ENCODE measurements at places on chromosomes 7 and 10. TPM values are rescaled to one million over a fixed set of nuclear protein-coding genes. Genes with fewer than 3 reads are reported as not detected.

The CCT6A gene
- 138 TPM for total RNA-seq

The NKX2-3 gene
- total RNA-seq = not detected

The LIPK gene
- not detected for total RNA-seq

The MMP21 gene
- total RNA-seq = 0.40 TPM

The C10orf105 gene
- 4.6 TPM for total RNA-seq

The PPP1R17 gene
- total RNA-seq = 1.2 TPM

DNA sequence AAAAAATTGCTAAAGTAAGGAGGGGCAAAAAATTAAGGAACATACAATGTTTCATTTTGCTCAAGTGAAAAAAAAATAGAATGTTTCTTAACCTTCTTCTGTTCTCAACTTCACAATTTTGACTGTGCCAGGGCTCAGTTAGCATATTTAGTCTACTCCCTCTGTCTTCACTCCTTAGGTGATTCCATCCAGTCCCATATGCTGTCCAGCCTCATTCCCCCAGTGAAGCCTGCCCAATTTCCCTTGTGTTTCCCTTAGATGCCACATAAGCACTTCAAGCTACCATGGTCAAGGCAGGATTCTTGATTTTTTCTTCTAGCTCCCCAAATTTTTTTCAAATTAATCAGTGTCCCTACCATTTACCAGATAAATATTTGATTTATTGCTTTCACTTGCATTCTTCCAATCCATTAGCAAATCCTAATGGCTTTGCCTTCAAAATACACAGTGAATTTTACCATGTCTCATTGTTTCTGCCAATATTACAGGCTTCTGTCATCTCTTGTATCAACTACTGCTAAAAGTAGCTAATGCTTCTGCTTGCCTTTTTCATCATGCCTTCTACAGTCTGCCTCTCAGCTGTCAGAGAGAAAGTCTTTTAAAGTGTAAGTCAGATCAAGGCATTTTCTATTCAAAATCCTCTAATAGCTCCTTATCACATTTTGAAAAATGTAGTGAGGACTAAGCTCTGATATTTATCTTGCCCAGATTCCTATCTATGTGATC lies 166.8 kb downstream of the MACC1 start:
- H3K4me1 ChIP-seq = no peaks in the 10 kb centered on the region
- DNase-seq = no peak

DNA sequence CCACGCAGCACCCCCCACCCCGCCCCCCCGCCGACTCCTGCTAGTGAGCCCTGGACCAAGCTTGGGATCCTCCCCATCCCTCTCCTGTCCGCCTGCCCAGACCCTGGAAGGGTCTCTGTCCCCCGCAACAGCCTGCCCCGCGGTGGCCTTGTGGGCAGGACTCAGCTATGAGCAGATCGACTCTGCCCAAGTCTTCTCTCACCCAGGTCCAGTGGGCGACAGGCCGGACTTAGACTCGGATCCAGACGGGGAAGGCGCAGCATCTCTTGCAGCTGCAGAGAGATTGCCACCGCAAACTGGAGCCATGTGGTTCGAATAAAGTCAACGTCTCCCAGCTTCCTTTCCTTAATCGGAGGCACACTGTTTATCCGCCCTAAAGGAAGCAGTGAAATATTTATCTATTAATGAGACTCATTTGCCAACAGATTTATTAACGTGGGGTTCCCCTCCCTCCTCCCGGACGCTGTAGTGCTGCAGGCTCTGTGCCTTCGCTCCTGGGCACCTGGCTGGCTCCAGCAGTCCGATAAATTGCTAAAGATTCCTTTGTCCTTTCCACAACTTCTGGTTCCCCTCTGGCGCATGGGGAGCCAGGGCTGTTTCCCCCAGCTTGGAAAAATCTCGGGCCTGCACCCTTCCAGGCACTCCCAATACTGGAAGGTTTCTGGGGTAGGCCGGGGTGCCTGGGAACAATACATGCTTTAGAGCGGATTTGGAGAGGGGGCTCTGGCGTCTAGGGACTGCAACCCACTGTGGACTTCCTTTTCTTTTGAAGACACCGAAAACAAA lies 634 bp upstream of the HOXA7 start:
- H3K36me3 ChIP-seq = peaks cover 17% of the 10 kb centered on the region
- peak overlapping the region; percentile 99 for H3K27ac ChIP-seq
- peaks cover 80% of the 10 kb centered on the region for H3K4me1 ChIP-seq
- no peak for DNase-seq
- peaks cover 11% of the 10 kb centered on the region for H3K27me3 ChIP-seq

- no peak overlapping the region for H3K27ac ChIP-seq
- no peaks in the 10 kb centered on the region for H3K4me1 ChIP-seq
- no peaks in the 10 kb centered on the region for H3K27me3 ChIP-seq
- DNase-seq = no peak
Measured at GRCh38 chr7:16268821-16269768, 152.2 kb downstream of the CRPPA start.

DNA sequence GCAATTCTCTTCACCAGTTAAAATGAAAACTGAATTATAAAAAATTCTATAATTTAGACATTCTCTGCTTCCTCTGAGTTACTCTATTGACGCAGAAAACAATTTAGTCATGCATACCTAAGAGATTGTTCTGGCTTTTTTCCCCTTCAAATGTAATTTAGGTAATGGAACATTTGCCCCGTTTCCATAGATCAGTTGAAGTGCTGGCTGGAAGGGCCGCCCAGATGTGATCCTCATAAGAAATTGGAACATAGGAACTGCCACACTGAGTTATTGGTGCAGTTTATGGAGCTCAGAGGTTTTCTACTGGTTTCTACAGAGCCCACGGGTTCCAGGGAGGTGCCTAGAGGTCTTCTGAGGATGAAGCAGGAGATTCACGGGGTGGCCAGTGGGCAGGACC lies 581.7 kb downstream of the SDK1 start:
- no peak for DNase-seq
- no peak overlapping the region for H3K4me3 ChIP-seq
- peaks cover 12% of the 10 kb centered on the region for H3K4me1 ChIP-seq

GRCh38 chr10:76429368-76430060 lies 998.1 kb downstream of the LRMDA start:
- DNase-seq = peak; percentile 74
- H3K4me3 ChIP-seq = no peak overlapping the region
- no peaks in the 10 kb centered on the region for H3K36me3 ChIP-seq
- H3K4me1 ChIP-seq = peaks cover 9% of the 10 kb centered on the region
- peak overlapping the region; percentile 69 for H3K27ac ChIP-seq
- H3K27me3 ChIP-seq = no peaks in the 10 kb centered on the region

- H3K4me1 ChIP-seq = peaks cover 28% of the 10 kb centered on the region
- peak; percentile 65 for DNase-seq
- H3K4me3 ChIP-seq = no peak overlapping the region
- H3K27ac ChIP-seq = no peak overlapping the region
- H3K36me3 ChIP-seq = no peaks in the 10 kb centered on the region
- H3K27me3 ChIP-seq = peaks cover 3% of the 10 kb centered on the region
Measured at GRCh38 chr7:98753989-98754479, 115.8 kb downstream of the TMEM130 start.

DNA sequence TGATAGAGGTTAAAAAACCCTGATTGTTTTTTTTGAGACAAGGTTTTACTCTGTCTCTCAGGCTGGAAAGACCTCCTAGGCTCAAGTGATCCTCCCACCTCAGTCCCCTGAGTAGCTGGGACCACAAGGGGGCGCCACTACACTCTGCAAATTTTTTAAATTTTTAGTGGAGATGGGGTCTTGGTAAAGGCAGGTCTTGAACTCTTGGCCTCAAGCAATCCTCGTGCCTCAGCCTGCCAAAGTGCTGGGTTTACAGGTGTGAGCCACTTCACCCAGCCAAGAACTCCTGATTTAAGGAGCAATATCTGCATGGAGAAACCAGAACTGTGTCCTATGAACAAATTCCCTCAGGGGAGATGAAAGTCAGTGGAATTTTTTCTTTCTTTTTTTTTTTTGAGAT lies 7.3 kb upstream of the KLHDC10 start:
- H3K36me3 ChIP-seq = no peaks in the 10 kb centered on the region
- H3K4me1 ChIP-seq = no peaks in the 10 kb centered on the region
- DNase-seq = no peak
- H3K27me3 ChIP-seq = no peaks in the 10 kb centered on the region

- no peak for DNase-seq
- H3K27me3 ChIP-seq = no peaks in the 10 kb centered on the region
- no peaks in the 10 kb centered on the region for H3K4me1 ChIP-seq
- H3K36me3 ChIP-seq = no peaks in the 10 kb centered on the region
Measured at GRCh38 chr7:47145982-47146381, 435.9 kb downstream of the TNS3 start.

- H3K27me3 ChIP-seq = no peaks in the 10 kb centered on the region
- H3K4me3 ChIP-seq = no peak overlapping the region
- no peak overlapping the region for H3K27ac ChIP-seq
- H3K4me1 ChIP-seq = no peaks in the 10 kb centered on the region
Measured at GRCh38 chr7:110522761-110523200, 568.1 kb upstream of the LRRN3 start.

DNA sequence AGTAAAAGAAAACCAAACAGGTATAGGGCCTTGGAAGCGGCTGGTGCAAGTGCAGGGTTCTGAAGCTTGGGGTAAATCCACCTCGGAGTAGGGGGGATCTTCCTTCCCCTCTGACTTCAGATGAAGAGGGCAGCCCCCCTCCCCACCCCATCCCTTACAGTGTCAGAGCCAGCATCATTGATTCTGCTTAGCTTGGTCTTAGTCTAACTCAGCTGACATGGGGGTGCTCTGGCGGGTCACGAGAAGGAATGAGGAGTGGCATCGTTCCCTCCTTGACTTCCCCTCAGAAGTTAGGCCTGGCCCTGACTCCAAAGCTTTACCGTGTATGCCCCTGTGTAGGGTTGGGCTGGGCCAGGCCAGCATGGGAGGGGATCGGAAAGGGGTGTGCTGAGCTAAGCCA lies 44.2 kb upstream of the SAMD8 start:
- peaks cover 17% of the 10 kb centered on the region for H3K4me1 ChIP-seq
- H3K36me3 ChIP-seq = no peaks in the 10 kb centered on the region
- no peaks in the 10 kb centered on the region for H3K27me3 ChIP-seq
- H3K27ac ChIP-seq = no peak overlapping the region

- no peaks in the 10 kb centered on the region for H3K4me1 ChIP-seq
- H3K27me3 ChIP-seq = no peaks in the 10 kb centered on the region
- H3K4me3 ChIP-seq = no peak overlapping the region
- DNase-seq = no peak
- no peak overlapping the region for H3K27ac ChIP-seq
- H3K36me3 ChIP-seq = no peaks in the 10 kb centered on the region
Measured at GRCh38 chr7:20153567-20153966, 63.6 kb downstream of the MACC1 start.

DNA sequence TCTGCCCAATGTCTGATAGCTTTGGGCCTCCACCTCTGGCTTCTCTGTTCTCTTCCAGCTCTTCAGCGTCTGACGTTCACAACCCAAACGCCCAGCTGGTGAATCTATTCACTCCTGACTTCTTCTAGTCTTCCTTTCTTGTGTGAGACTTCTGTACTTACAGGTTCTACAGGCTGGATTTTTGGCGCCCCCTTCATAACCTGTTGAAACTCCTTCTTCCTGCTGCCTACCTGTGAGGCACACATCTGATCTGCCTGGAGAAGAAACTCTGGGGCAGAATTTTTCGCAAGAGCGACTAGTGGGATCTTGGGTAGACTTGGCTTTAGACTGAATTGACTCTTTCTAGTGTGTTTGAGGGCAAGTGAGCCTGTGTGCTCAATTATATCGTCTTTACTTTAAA lies 249.3 kb downstream of the REEP3 start:
- no peaks in the 10 kb centered on the region for H3K4me1 ChIP-seq
- no peaks in the 10 kb centered on the region for H3K27me3 ChIP-seq
- no peak overlapping the region for H3K27ac ChIP-seq
- no peak for DNase-seq
- H3K36me3 ChIP-seq = no peaks in the 10 kb centered on the region

- H3K4me1 ChIP-seq = peaks cover 4% of the 10 kb centered on the region
- DNase-seq = no peak
- H3K4me3 ChIP-seq = no peak overlapping the region
Measured at GRCh38 chr10:87598700-87599099, 61.0 kb upstream of the PAPSS2 start.

DNA sequence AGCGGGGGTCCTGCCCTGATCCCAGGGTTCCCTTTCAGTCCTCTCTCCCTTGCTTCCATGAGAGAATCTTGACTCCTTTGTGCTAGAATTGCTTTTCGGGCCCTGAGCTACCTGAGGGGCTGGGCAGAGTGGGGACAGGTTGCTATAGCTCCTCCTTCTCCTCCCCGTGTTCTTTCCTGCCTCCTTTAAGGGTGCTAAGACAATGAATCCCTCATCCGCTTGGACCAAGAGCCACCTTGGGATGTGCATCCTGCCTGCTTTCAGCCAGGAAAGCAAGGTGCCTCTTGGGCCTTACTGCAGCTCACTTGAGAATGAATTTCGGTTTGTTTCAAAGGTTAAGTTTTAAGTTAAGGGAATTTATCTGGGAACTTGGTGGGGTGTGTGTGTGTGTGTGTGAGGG lies 53.6 kb downstream of the ADRA2A start:
- no peak overlapping the region for H3K4me3 ChIP-seq
- DNase-seq = no peak
- H3K36me3 ChIP-seq = no peaks in the 10 kb centered on the region
- no peak overlapping the region for H3K27ac ChIP-seq

DNA sequence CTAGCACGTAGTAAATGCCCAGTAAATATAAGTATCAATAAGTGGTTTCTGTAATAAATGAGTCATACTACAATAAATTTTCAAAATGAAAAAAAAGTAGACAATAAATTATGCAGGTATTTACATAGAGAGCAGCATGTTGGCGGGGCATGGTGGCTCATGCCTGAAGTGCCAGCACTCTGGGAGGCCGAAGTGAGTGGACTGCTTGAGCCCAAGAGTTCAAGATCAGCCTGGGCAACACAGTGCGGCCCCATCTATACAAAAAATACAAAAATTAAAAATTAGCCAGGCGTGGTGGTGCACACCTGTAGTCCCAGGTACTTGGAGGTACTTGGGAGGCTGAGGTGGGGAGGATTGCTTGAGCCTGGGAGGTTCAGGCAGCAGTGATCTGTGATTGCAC lies 509.3 kb upstream of the KLF6 start:
- no peak overlapping the region for H3K4me3 ChIP-seq
- no peaks in the 10 kb centered on the region for H3K4me1 ChIP-seq
- no peaks in the 10 kb centered on the region for H3K27me3 ChIP-seq
- no peak overlapping the region for H3K27ac ChIP-seq
- DNase-seq = no peak

DNA sequence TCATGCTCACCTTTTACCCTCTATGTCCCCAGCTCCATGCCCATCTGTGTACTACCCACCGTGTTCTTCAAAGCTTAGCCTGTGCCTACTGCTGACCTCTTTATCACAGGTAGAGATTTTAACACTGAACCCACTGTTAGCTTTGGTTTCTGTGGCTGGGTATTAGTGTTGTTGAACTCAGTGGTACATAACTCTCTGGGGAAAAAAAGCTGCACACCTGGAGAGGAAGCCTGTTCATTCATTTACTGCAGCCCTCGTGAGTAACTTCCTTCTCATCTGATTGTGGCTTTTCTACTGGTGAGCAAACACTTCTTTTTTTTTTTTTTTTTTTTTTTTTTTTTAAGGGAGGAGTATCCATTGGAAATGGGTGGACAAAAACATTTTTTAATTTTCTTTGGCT lies 326.3 kb downstream of the CCSER2 start:
- no peaks in the 10 kb centered on the region for H3K36me3 ChIP-seq
- H3K27ac ChIP-seq = no peak overlapping the region
- no peaks in the 10 kb centered on the region for H3K4me1 ChIP-seq
- H3K4me3 ChIP-seq = no peak overlapping the region
- DNase-seq = no peak

- peaks cover 10% of the 10 kb centered on the region for H3K36me3 ChIP-seq
- peaks cover 39% of the 10 kb centered on the region for H3K4me1 ChIP-seq
- no peak overlapping the region for H3K4me3 ChIP-seq
- DNase-seq = no peak
- H3K27ac ChIP-seq = no peak overlapping the region
Measured at GRCh38 chr7:158051776-158052175, 535.8 kb downstream of the PTPRN2 start.

Data from spinal cord (tissue), 10 donors.